ENCODE measurements at places on chromosomes 6 and 20. TPM values are rescaled to one million over a fixed set of nuclear protein-coding genes. Genes with fewer than 3 reads are reported as not detected.

- DNase-seq: peak; percentile 94
- H3K4me3 ChIP-seq: peak overlapping the region; percentile 79
- H3K4me1 ChIP-seq: peaks cover 51% of the 10 kb centered on the region
- peaks cover 2% of the 10 kb centered on the region for H3K27me3 ChIP-seq
- H3K36me3 ChIP-seq: peaks cover 10% of the 10 kb centered on the region
Observed at GRCh38 chr6:29628419-29629281, 4.3 kb downstream of the GABBR1 start.

DNA sequence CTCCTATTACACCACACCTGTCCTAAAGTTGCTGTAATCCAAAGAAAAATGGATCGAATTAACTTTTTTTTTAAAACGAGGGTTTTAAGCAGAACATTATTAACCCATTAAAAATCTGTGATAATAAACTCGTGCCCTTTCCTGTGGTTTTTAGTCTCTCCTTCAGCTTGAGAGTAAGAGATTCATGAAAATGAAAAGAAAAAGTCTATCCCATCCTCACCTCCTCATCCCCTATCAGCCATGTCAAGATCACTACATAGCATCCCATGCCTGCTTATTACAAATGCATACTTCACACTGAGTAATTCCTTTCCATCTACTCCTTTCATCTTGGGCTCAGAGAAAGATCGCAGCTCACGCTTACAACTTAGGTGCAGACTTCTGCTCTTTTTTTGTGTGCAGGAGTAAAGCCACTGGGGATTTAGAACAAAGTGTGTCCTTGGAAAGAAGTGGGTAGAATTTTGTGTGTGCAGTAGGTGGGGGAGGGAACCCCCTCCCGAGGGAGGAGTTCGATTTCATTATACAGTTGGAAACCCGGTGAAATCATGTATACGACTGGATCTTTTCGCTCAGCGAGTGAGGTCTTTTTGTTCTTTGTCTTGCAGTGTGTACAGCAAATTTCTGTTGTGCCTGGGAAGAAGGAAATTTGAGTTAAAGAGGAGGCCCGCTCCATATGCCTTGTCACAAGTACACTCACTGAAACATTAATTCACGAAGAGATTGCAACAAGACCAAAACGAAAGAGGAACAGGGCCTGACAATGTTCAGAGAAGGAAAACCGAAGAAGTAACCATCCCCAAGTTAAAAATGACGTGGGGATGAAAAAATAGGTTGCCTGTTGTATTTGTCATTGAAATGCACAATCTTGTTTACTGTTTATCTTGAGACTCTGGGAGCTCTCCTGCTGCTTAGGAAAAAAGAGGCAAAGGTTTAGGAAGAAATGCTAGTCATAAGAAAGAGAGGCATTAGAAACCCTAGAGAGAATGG, 146.5 kb upstream of the ZNF217 start:
- H3K4me1 ChIP-seq: peaks cover 16% of the 10 kb centered on the region
- no peak overlapping the region for H3K27ac ChIP-seq
- H3K4me3 ChIP-seq: no peak overlapping the region

- no peaks in the 10 kb centered on the region for H3K36me3 ChIP-seq
- DNase-seq: no peak
- no peak overlapping the region for H3K27ac ChIP-seq
- peaks cover 11% of the 10 kb centered on the region for H3K4me1 ChIP-seq
- H3K27me3 ChIP-seq: no peaks in the 10 kb centered on the region
Observed at GRCh38 chr20:9071976-9072726, 3.3 kb downstream of the PLCB4 start.

DNA sequence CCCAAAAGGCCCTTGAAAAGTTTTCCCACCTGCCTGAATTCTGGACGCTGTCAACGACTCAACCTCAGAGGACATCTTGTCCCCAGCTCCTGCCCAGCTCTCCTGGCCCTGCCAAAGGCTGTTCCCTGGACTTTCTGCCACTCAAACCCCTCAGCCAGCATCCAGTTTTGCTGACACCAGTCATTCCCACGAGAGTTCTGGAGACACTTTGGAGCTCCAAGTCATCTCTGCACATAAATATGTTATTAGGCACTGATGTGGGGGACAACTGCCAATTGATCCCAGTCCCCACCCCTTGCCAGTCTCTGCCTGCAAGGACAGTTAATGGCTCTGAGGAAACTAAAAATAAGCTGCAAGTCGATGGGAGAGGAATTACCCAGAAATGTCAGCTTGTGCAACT, 38.9 kb upstream of the KCNB1 start:
- H3K36me3 ChIP-seq: peaks cover 25% of the 10 kb centered on the region
- H3K27ac ChIP-seq: no peak overlapping the region
- no peaks in the 10 kb centered on the region for H3K27me3 ChIP-seq
- H3K4me3 ChIP-seq: no peak overlapping the region

- H3K27ac ChIP-seq: no peak overlapping the region
- no peaks in the 10 kb centered on the region for H3K27me3 ChIP-seq
- H3K4me3 ChIP-seq: no peak overlapping the region
- H3K36me3 ChIP-seq: no peaks in the 10 kb centered on the region
- DNase-seq: no peak
Observed at GRCh38 chr6:138724015-138724414, 49.6 kb upstream of the CCDC28A start.

DNA sequence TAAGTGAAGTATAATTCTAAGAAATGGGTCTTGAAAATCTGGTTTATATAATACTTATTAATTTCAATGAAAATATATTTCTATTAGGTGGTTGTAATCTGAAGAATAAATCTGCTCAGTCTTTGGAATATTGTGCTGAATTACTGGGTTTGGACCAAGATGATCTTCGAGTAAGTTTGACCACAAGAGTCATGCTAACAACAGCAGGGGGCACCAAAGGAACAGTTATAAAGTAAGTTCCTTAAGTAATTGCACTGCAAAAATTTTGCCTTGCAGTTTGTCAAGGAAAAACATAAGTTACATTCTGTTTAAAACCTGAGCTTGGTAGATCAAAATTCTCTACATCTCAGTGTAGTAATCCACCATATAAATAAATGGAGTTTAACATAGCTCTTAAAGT, 106.0 kb downstream of the MYO6 start:
- peak; percentile 79 for DNase-seq
- no peaks in the 10 kb centered on the region for H3K4me1 ChIP-seq
- H3K4me3 ChIP-seq: no peak overlapping the region
- peaks cover 6% of the 10 kb centered on the region for H3K36me3 ChIP-seq

HTR1E gene
- 1.9 TPM for polyA plus RNA-seq

EPPIN gene
- 0.36 TPM for polyA plus RNA-seq

DNA sequence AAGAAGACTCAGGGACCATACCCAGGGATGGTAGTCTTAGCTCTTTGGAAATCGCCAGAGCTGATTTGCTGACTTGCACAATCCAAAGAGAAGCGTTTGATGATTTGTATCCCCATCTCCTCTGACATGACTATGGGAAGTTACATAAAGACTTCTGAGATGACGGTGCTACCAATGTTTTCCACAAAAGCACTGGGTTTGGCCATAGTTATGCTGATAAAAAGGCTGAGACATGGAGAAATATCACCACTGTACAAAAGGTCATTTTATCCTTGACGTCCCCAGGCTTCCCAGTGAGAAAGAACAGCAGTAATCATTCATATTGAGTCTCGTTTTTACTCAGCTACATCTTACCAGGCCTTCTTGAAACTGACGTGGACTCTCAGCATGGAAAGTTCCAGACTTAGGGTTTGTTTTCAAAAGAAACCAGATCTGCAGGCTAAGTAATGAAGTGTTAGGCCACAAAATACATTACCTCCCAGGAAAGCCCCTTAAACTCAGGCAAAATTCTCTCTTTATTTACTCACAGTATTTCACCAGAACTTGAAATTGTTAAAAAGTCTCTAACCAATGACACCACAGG, 370.3 kb upstream of the JARID2 start:
- H3K36me3 ChIP-seq: no peaks in the 10 kb centered on the region
- H3K27me3 ChIP-seq: no peaks in the 10 kb centered on the region
- H3K4me3 ChIP-seq: no peak overlapping the region
- no peak for DNase-seq

BAK1 gene
- 13.9 TPM for polyA plus RNA-seq

NCOA5 gene
- polyA plus RNA-seq: 49.9 TPM

DNA sequence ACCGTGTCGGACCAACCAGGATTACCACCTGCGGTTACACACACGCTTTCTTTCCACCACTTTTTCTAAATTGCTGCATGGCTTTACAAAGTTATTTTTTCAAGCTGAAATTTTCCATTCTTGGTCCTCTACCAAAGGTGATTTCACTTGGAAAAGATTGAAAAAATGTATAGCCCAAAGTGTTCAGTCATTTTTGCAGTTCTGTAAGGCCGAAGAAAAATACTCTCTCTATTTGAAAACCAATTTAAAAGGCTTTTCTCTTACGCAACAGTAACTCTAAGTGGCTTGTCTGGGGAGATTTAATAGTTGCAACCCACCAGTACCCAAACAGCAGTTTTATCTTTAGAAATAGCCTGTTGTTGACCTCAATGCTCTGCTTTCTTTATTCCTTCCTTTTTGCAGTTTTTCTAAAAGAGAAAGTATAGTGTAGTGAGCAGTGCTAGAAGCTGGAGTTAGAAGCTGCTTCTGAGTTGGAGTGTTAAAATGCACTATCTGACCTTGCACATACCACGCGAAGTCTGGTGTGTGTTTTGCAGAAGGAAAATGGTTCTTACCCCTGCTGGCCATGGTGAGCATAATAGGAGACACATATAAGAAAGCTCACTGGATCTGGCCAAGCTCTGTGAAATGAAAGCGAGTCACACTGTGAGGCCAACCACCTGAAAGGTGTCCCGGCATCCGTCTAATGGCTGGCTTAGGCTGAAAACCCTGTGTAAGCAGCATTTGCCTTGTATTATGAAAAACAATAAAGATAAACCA, 271.6 kb upstream of the PRND start:
- DNase-seq: no peak
- no peak overlapping the region for H3K4me3 ChIP-seq
- no peaks in the 10 kb centered on the region for H3K36me3 ChIP-seq
- H3K4me1 ChIP-seq: peaks cover 3% of the 10 kb centered on the region

GRCh38 chr6:169529931-169530751, 171.7 kb downstream of the WDR27 start:
- H3K4me3 ChIP-seq: no peak overlapping the region
- no peaks in the 10 kb centered on the region for H3K36me3 ChIP-seq
- H3K4me1 ChIP-seq: no peaks in the 10 kb centered on the region
- H3K27me3 ChIP-seq: no peaks in the 10 kb centered on the region
- no peak overlapping the region for H3K27ac ChIP-seq

DNA sequence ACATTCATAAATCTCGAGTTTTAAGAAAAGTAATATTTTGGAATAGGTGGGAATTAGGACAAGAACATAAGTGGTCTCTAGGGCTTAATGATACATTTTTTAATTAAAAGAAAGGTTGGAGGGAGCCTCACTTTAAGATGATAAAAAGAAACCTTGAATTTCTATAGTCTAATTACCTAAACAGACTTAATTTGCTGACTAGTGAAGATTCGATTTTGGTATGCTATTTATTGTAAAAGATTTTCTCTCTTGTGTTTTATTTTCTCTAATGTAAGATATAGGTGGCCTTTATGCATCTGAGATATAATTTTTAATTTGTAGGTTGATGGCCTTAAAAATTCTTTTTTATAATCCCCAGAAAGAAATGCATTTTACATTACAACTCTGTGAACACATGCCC, 239.1 kb downstream of the COL12A1 start:
- H3K27ac ChIP-seq: no peak overlapping the region
- no peaks in the 10 kb centered on the region for H3K27me3 ChIP-seq
- H3K36me3 ChIP-seq: no peaks in the 10 kb centered on the region
- H3K4me3 ChIP-seq: no peak overlapping the region

DNA sequence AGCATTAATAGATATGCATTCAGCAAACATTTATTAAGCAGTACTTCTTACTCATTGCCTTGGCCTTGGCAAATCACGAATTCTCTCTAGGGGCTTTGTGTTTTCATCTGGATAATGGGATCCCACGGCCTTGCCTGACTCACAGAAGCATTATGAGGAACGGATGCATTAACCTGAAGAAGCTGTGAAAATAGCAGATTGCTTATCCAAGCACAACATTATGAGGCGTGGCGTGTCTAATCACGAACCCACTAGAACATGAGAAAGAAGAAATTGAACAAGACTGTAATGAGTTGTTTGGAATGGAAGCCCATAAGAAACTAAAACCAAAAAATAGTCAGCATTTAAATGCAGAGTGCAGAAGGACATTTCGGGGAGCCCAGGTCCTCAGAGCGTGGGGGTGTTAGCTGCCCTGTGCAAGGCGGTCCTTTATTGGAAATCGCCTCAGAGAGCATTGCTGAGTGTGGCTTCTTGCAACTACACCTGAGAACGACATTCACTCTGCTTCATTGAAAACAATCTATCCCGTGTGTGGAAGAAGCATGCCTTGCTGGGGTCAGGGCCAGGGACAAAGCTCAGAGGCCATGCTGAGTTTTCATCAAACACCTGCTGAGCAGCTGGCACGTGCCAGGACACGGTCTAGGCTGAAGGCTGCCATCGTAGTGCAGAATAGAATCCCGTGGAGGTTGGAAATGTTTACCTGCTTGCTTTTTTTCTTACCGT, 179.9 kb downstream of the ZDHHC14 start:
- DNase-seq: no peak
- no peak overlapping the region for H3K27ac ChIP-seq
- H3K36me3 ChIP-seq: peaks cover 2% of the 10 kb centered on the region
- H3K4me3 ChIP-seq: no peak overlapping the region

GRCh38 chr6:158213925-158214674, 46.0 kb downstream of the GTF2H5 start:
- no peaks in the 10 kb centered on the region for H3K4me1 ChIP-seq
- H3K4me3 ChIP-seq: no peak overlapping the region
- H3K27ac ChIP-seq: no peak overlapping the region
- peak; percentile 57 for DNase-seq

GRCh38 chr6:157726892-157727628, 96.0 kb upstream of the SNX9 start:
- no peaks in the 10 kb centered on the region for H3K36me3 ChIP-seq
- no peaks in the 10 kb centered on the region for H3K4me1 ChIP-seq
- no peaks in the 10 kb centered on the region for H3K27me3 ChIP-seq

DNA sequence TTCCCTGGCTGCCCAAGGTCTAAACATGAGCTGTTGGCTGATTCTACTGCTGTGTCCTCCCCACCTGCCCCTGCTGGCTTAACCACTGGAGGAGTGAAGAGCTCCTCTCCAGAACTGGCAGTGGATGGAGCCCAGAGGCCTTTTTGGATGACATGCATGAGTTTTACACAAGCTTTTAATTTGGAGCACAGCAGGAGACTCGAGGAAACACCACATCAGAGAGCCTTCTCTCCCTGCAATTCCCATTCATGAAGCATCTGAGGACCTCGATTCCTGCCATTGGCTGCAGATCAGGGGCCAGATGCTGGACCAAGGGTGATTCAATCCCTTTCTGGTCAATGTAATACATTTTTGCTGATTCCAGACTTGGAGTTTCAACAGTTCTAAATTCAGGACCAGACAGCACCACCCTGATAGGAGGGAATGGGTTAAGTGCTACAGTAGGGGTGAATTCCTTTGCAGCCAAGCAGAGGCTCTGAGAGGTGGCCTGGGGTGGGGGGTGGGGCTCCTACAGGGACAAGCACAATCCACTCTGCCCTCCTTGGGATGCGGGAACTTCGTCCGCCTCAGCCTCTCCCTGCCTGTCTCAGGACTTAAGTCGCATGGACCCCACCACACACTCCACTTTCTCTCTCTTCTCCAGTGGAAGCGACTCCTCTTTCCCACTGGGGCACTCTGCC, 599 bp upstream of the PSORS1C1 start:
- H3K27me3 ChIP-seq: no peaks in the 10 kb centered on the region
- H3K36me3 ChIP-seq: no peaks in the 10 kb centered on the region
- H3K4me1 ChIP-seq: peaks cover 19% of the 10 kb centered on the region
- H3K4me3 ChIP-seq: no peak overlapping the region
- DNase-seq: no peak
- no peak overlapping the region for H3K27ac ChIP-seq

PTP4A1 gene
- 84.7 TPM for polyA plus RNA-seq
